ENCODE measurements at places on chromosomes 13 and 19. TPM values are rescaled to one million over a fixed set of nuclear protein-coding genes. Genes with fewer than 3 reads are reported as not detected.

Gene GSX1
- not detected for total RNA-seq

Gene FREM2
- total RNA-seq: 414 TPM

Gene AMER2
- not detected for total RNA-seq

Gene PTGIR
- total RNA-seq: 5.1 TPM

DNA sequence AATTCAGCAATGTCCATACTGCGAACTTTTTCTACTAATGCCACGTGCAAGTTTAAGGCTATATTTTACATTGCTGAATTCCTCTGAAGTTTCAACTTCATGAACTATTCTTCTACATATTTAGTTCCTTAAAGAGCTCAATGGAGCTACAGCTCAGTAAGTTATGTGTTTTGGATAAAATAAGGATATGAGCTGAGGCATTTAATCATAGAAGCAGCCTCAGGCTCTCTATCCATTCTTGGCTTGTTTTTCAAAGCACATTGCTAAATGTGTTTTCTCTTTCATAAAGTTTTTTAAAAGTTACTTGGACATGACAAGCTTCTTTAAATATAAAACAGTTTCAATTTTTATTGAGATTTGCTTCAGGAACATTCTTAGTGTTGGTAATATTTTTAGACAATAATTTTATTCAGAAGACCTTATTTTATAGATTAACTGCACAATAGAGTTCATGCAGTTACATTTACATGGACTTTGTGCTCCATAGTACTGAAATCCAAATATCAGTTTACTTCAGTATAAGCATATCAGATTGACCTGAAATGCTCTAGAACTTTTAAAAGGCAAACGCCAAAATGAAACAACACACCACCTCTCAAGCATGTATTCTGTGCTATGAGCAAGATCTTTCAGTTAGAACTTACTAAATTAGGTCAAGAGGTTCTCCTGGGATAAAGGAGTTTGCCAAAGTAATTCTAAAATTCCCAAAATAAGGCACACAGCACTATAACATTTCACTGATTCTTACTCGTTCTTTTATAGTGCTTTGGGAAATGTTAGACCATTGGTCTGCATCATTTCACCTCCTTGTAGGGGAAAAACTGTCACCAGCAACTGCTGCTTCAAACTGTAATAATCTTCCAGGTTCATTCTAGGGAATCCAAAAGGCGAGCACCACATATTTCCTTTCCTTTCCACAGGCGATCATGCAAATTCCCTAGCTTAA lies 275.5 kb downstream of the ENOX1 start:
- no peak for DNase-seq
- peaks cover 7% of the 10 kb centered on the region for H3K4me1 ChIP-seq
- no peaks in the 10 kb centered on the region for H3K27me3 ChIP-seq
- no peak overlapping the region for H3K4me3 ChIP-seq
- no peak overlapping the region for H3K27ac ChIP-seq
- H3K36me3 ChIP-seq: no peaks in the 10 kb centered on the region

- no peak for DNase-seq
- H3K4me3 ChIP-seq: no peak overlapping the region
- H3K36me3 ChIP-seq: no peaks in the 10 kb centered on the region
Observed at GRCh38 chr19:39200803-39201115, 3.3 kb downstream of the SYCN start.

GRCh38 chr13:50016444-50016843 lies 1.2 kb downstream of the KCNRG start:
- H3K27ac ChIP-seq: no peak overlapping the region
- peaks cover 18% of the 10 kb centered on the region for H3K36me3 ChIP-seq
- H3K4me3 ChIP-seq: no peak overlapping the region

DNA sequence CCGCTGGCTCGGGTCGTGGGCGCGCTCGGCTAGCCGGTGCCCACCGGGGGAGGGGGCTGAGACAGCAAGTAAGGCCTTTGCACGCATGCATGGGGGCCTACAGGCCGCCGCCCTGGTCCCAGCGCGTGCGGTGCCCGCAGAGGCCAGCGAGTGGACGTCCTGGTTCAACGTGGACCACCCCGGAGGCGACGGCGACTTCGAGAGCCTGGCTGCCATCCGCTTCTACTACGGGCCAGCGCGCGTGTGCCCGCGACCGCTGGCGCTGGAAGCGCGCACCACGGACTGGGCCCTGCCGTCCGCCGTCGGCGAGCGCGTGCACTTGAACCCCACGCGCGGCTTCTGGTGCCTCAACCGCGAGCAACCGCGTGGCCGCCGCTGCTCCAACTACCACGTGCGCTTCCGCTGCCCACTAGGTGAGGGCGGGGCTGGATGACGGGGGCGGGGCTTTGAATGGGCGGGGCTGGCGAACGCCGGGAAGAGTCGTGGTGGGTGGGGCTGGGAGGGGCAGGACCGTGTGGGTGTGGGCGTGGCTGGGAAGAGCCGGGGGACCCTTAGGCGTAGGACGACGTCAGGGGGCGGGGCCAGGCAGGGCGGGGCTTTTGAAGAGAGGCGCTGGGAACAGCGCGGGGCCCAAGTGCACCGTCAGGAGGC lies 2.1 kb downstream of the CILP2 start:
- peaks cover 4% of the 10 kb centered on the region for H3K4me1 ChIP-seq
- H3K27ac ChIP-seq: no peak overlapping the region
- no peak overlapping the region for H3K4me3 ChIP-seq

GRCh38 chr13:87622971-87623370 lies 48.2 kb upstream of the SLITRK5 start:
- H3K27me3 ChIP-seq: no peaks in the 10 kb centered on the region
- H3K36me3 ChIP-seq: no peaks in the 10 kb centered on the region
- no peak overlapping the region for H3K27ac ChIP-seq
- H3K4me3 ChIP-seq: no peak overlapping the region
- H3K4me1 ChIP-seq: no peaks in the 10 kb centered on the region
- no peak for DNase-seq

DNA sequence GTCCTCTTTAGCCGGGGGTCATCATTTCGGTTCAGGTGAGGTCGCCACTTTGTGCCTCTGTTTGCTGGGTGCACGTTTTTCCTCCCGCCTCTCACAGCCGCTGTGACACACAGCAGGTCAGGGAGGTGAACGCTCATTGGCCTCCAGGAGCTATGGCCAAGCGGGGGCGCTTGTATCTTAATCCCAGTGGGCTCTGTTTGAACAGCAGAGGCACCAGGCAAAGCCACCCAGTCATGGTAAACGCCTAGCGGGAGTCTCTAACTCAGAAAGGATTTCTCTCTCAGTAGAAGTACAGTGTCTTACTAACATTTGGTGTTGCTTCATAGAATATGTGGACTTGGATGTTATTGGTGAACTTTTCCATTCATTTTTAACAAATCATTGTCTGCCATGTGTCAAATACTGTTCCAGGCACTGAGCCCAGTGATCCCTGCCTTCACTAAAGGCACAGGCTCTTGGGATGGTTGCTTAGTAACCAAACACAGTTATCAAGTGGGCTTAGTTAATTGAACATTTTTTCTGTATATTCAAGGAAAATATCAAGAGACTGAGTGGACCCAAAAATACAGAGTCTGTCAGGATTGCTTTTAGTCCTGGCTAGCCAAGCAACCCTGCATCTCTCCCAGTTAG lies 186.7 kb downstream of the STK24 start:
- H3K27ac ChIP-seq: no peak overlapping the region
- no peak for DNase-seq
- H3K36me3 ChIP-seq: peaks cover 39% of the 10 kb centered on the region
- H3K27me3 ChIP-seq: no peaks in the 10 kb centered on the region
- H3K4me3 ChIP-seq: no peak overlapping the region

DNA sequence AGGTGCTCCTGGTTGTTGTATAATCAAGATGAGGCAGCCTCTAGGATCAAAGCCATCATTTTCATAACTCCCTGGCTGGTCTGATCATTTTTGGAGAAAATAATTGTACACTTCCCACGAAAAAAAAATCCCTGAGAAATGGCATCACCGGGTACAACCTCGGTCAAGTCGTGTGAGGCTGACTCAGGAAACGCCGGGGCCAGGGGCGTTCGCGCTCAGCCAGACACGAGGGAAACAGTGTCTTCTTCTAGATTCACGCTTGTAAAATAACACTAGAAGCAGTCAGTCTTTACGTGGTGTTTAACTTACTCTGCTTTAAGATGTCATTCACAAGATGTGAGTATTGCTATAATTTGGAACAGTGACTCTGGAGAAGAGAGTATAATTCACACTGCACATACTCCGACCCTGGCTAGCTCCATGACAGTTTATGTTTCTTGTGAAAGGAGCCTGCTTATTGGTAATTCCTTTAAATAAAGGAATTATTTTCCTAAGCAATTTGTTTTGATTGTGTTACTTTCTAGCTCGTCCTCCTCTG lies 109.0 kb upstream of the SOX1 start:
- H3K36me3 ChIP-seq: no peaks in the 10 kb centered on the region
- H3K27ac ChIP-seq: no peak overlapping the region
- no peaks in the 10 kb centered on the region for H3K4me1 ChIP-seq
- DNase-seq: no peak
